Left ventricle myocardium superior (tissue), 1 donor: ENCODE measurements at places on chromosomes 16 and 17. TPM values are rescaled to one million over a fixed set of nuclear protein-coding genes. Genes with fewer than 3 reads are reported as not detected.

DNA sequence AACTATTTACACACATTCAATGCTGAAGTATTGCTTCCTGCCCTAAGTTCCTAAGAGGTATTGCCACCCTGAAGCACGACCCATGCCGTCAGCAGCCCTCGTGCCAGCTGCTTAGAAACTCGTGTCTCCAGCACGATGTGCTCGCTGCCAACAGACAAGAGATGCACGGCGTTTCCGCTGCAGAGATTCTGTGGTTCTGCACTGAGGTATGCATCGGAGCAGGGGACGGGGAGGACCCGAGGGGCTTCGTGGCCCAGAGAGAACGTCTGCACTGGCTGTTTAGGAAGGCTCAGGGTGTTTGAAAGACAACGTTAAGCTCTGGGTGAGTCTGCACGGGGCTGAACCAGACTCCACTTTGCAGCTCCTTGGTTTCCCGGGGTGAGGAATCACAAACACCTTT lies 82.7 kb upstream of the CREBBP start:
- DNase-seq = no peak

The CIBAR2 gene
- not detected for total RNA-seq

The OR3A3 gene
- total RNA-seq = not detected

The TPSD1 gene
- 0.50 TPM for total RNA-seq

GRCh38 chr17:47717979-47718621 lies 14.9 kb upstream of the TBX21 start:
- no peak for DNase-seq

- DNase-seq = no peak
Measured at GRCh38 chr16:67719778-67720144, 645 bp upstream of the GFOD2 start.

The CASKIN1 gene
- 9.2 TPM for total RNA-seq

The ST6GALNAC1 gene
- 3.8 TPM for total RNA-seq

The KRT33A gene
- not detected for total RNA-seq
